ENCODE measurements at places on chromosomes 4 and X.

DNA sequence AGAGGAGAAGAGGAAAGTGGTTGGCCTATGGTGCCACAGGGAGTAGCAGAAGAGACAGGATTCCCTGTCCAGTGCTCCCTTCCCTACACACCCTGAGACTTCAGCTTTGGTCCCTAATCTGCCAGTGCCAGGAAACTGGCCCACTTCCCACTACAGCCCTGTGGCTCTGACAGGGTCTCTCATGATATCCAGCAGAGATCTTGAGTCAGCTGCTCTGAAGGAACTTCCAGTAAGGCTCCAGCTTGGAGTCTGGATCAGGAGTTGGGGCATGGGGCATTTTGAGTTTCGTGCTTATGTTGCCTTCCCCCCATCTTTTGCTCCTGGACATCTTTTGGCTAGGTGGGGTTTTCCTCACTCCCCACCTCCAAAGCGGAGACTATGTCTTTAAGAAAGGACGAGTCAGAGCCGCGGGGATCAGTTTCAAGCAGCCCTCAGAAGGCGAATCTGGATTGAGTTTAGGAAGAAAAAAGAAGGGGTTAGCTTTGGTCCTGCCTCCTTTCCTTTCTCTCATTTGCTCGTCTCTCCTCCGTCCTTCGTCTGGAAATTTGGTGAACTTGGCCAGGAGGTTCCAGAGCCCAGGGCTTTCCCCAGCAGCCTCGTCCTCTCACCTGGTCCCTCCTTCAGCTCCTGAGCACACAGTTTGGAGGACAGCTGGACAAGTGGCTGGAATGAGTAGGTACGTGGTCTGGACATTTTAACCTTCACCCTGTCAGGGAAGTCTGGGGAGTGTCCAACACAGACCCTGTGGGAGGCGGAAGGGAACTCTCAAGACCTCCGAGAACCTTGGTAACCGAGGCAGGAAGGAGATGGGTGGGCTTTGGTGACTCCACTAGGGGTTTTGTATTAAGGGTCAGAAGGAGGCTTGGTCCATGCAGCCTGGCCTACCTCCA, 104.4 kb downstream of the RTL5 start:
- no peak for DNase-seq

DNA sequence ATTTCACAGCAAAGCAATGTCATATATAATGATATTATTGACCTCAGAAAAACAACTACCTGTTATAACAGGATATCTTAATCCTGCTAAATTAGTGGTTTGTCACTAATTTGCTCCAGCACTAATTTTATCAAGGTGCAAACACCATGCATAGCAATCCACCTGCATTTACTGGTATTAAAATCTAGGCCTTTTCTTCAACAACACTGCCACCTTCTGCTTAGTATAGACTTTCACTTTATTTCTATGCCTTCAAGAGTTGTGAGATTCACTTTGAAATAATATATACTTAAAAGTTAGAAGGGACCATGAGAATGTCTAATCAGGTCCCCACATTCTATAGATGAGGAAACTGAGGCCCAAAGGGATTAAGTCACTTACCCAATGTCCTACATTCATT, 82.1 kb upstream of the IQCM start:
- DNase-seq, result peak; percentile 42

GRCh38 chrX:140524556-140524955, 19.7 kb upstream of the SOX3 start:
- no peak for DNase-seq

GRCh38 chr4:7499661-7500060, 64.9 kb upstream of the PSAPL1 start:
- no peak for DNase-seq

Data from NCI-H748 treated with DMSO at 0.1 percent for 48 hours (cell line).